Central memory CD4-positive, alpha-beta T cell (primary cell): ENCODE measurements at places on chromosomes 5 and 9.

- DNase-seq, result no peak
Measured at GRCh38 chr5:93054424-93055163, 526.4 kb downstream of the NR2F1-AS1 start.

DNA sequence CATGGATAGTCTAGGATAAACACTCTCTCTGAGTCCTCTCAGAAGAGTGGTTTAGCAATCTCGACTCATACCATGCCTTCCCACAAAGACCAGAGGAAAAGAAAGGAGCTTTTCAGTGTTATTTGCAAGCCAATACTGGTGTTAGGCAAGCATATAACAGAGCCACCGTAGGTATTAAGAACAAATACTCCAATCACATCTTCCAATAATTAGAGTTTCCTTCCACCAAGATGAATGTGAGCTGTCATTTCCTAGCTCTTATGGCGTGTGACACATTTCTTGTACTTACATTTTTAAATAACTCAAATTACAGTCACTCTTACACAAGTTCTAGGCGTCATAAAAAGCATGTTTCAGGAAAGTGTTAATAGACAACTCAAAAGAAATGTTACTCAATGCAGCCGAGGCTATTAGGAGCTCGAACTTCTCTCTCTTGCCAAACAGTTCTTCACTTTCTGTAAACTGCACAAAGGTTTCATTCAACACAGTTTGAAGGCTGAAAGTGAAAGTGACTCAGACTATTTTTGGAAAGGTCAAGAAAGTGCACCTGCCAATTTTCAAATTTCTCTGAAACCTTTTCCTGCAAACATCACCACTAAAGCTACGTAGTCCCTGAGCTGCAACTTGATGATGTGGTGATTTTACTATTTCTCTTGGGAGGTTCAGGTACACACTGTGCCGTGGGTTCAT, 153.8 kb downstream of the AUH start:
- DNase-seq, result no peak

DNA sequence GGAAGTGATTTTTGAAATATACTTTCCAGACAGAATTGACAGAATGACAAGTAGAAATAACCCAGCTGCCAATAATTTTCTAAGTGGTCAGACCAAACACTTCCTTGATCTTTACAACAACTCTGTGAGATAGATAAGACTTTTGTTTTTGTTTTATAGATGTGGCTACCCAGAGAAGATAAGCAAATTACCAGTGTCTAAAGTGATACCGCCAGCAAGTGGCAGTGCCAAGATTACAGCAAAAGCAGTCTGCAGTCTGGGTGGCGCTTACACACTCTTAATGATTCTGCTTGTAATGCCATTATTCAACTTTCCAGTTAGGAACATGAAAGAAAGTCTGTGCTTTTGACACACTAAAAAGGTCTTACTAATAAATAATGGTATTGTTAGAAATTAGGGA, 92.1 kb downstream of the HCN1 start:
- no peak for DNase-seq

DNA sequence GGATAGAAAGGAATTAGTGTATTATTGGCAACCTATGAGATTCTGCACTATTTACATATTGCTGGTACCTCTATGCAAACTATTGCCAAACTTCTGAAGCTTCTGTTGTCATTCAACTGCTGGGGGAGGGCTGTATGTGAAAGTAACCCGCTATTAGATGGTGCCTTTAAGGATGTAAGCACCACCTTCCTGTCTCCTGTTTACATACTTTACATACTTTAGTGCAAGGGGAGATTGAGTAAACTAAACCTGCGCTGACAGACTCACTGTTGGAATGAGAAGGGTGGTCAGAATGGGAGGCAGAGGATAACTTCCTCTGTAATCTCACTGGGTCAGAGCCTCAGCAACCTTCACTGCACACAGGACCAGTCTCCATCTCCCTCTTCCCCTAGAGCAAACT, 123.8 kb downstream of the NR3C1 start:
- DNase-seq, result no peak

DNA sequence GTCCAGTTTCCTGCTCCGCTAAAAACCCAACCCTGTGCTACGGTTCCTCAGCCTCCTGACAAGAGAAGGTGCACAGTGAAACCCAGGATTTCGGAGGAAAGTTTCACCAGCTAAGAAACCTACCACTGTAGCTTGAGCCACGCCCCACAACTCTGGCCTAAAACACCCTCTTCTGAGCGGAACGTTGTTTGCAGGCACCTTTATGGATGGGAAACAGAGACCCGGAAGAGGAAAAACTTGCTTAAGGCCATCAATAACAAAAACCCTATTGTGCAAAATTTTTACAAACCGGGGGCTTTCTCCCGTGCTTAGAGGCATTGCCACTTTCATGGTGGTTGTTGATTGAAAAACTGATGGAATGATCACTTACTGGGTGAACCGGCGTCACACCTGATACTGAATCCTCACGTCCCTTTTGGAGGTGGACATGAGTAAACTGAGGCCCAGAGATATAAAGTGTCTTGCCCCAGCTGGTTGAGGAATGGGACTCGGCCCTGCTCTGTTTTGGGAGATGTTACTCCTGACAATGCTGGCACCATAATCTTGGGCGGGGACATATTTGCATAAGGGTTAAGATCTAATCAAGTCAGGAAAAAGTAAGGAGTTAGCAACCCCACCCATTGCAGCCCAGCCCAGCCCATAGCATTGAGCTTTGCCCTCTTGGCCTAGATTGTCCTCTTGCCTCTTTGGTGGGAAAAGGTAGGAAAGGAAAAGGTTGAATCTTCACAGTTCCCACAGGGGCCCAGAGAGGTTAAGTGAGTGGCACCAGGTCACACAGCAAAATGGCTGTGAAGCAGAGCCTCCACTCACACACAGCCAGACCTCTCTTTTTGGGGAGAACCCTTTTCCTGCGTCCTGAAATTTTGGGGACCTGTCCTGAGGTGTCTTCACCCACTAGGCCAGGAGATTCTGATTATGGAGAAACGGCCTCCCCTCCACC, 23.2 kb upstream of the PTGS1 start:
- no peak for DNase-seq

GRCh38 chr5:21809611-21810010, 1043.5 kb downstream of the CDH12 start:
- DNase-seq, result no peak
